ENCODE measurements at places on chromosomes 3 and 15.

DNA sequence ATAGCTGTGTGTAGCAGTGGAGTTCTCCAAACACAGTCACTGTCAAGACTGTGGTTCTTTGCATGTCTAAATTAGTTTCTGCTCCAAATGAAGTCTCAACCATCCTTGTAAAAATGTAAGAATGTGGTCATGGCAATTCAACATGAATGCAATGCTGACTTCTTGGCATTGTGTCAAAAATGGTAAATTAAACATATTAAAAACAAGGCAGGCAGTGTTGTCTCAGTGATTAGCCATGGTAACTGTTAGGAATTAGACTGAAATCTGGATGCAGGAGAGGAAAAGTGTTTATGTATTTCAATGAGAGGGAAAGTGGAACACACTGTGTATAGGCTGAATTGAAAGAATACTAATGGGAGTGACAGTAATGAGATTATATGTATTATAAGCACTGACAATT, 597.2 kb downstream of the EDEM1 start:
- DNase-seq = no peak

DNA sequence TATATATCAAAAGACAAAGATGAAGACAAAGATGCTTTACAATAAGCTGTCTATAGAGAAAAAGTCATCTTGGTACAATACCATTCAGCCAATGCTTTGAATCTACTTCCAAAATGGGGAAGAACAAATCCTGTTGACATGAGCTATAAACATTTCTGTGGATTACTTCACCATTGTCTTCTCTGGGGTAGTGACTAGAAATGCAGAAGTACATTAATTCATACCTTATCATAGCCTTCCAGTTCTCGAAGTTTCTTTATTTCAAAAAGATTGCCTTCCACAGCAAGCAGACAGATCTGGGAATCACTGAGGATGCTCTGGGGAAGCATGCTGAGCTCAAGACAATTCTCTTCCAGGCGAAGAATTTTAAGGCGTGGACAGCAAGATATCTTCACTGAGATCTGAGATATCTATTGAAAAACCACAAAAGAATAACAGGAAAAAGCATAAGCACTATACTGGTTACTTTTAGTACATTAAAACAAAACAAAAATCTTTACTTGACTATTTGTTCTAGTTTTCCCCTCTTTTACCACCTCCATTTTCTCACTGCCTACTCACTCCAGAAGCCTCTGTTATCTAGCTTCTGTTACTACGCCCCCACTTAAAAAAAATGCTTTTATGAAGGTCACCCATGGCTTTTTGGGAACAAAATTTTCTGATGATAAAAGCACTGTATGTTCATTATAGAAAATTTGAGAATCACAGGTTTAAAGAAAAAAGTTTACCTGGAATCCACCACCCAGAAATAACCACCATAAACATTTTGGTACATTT, 3.6 kb downstream of the LRRC57 start:
- DNase-seq = no peak

DNA sequence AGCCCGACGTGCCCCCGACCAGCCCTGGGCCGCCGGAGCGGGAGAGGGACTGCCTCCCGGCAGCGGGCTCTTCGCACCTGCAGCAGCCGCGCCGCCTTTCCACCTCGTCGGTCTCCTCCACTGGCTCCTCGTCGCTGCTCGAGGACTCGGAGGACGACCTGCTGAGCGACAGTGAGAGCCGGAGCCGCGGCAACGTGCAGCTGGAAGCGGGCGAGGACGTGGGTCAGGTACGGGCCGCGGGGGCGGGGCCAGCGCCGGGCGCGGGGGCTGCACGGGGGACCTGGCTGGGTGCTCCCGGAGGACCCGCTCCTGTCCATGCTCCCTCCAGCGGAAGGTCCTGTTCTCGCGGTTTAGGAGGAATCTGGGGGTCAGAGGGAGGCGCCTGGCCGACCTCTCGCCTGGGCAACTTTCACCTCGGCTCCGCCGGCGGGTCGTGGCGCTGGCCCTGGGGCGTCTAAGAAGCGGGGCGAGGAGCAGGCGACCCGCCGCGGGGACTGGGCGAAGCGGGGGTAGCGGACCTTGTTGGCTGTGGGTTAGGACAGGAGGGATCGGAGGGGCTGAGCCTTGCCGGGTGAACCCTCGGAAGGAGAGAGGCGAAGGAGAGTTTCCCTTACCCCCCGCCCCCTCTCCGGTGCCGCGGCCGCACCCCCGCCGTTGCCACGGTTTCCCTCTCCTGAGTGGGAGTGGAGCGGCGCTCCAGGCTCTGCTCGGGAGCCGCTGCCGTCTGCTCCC, 682 bp downstream of the ITPKA start:
- peak; percentile 75 for DNase-seq

DNA sequence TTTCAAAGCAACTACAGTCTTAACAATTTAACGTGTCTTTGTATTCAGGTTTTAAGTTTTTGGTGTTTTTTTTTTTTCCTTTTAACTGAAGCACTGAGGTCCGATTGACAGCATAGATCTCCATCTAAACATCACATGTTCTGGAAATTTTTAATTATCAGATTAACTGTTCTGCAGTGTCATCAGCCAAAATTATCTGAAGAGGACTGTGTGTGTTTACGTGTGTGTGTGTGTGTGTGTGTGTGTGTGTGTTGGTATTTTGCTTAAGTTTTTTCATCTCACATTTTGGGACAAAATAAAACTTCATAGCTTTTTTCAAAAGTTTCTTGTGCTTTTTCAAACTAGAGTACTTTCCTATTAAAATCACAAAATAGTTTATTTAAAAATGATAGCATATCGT, 1.8 kb downstream of the PIK3CA start:
- DNase-seq = no peak

- no peak for DNase-seq
Observed at GRCh38 chr15:94119298-94119811, 112.0 kb upstream of the MCTP2 start.

DNA sequence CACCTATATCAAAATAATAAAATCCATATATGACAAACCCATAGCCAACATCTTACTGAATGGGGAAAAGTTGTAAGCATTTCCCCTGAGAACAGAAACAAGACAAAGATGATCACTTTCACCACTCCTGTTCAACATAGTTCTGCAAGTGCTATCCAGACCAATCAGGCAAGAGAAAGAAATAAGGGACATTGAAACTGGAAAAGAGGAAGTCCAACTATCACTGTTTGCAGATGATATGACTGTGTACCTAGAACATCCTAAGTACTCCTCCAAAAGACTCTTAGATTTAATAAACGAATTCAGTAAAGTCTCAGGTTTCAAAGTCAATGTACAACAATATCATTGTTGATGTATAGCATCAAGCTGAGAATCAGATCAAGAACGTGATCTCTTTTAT, 35.6 kb upstream of the FGF7 start:
- DNase-seq = no peak

DNA sequence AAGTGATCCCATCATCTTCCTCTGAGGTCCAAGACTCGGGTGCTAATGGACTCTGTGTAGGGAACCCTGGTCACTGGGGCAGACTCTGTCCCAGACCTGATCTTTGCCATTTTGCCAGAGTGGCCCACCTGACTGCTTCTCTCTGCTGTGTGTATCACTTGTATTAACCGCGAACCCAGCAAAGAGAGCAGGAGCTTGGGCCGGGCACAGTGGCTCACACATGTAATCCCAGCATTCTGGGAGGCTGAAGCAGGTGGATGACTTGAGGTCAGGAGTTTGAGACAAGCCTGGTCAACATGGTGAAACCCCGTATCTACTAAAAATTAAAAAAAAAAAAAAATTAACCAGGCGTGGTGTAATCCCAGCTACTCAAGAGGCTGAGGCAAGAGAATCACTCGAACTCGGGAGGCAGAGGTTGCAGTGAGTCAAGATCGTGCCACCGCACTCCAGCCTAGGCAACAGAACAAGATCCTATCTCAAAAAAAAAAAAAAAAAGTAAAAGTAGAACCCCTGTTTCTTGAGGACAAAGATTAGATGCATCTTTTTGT, 32.9 kb upstream of the CYP11A1 start:
- DNase-seq = peak; percentile 71

- no peak for DNase-seq
Observed at GRCh38 chr3:152327203-152327602, 58.5 kb downstream of the MBNL1 start.

Measured in activated naive CD4-positive, alpha-beta T cell treated with anti-CD3 and anti-CD28 coated beads, Interleukin-2, amount 50 U/mL, for 72 hours (primary cell).